Right kidney (tissue), 9 donors: ENCODE measurements at places on chromosomes 7 and 10.

GRCh38 chr7:157679607-157680006 lies 342.8 kb downstream of the DNAJB6 start:
- no peak for DNase-seq

DNA sequence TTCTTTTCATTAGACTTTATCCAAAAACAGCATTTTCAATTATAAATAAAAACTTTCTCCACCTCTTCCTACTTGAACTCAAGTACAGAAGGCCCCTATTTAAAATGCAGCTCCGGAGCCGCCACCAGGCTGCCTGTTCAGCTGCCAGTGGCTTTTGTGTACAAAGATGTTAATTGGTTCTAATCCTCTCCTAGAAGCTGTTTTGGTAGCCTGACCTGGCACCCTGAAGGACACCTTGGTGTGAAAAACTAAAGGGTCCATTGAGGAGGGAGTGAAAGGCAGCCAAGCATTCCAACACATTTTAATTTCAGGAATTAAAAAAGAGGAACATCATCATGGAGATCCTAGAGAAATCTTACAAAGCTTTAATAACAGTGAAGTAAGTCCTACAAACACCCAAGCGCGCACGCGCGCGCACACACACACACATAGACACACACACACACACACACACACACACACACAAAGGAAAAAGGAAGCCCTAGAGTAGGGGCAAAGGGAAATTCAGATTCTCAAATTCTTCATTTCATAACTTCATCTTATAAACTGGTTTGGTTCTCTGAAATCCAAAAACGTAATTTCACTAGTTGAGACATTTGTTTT lies 41.4 kb downstream of the VAX1 start:
- no peak for DNase-seq

- no peak for DNase-seq
These were observed 480.0 kb downstream of the LRMDA start for GRCh38 chr10:75911426-75911825.

DNA sequence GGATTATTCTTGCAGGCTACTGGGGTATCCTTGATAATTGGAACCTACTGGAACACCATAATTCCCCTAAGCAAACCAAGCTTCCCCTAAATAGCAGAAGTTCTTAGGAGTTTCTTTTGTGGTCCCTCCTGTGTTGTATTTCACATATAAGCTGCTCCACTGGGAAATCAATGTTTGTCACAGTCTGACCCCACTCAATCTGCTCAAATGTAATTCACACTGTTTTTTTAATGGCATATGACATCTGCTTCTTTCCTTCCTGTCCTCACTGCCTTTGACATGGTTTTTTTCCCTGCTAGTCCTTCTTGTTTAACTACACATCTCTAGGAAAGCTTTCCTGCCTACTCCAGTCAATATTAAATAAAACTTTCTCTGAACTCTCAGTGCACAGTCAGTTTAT lies 1.8 kb upstream of the PTPRZ1 start:
- no peak for DNase-seq

DNA sequence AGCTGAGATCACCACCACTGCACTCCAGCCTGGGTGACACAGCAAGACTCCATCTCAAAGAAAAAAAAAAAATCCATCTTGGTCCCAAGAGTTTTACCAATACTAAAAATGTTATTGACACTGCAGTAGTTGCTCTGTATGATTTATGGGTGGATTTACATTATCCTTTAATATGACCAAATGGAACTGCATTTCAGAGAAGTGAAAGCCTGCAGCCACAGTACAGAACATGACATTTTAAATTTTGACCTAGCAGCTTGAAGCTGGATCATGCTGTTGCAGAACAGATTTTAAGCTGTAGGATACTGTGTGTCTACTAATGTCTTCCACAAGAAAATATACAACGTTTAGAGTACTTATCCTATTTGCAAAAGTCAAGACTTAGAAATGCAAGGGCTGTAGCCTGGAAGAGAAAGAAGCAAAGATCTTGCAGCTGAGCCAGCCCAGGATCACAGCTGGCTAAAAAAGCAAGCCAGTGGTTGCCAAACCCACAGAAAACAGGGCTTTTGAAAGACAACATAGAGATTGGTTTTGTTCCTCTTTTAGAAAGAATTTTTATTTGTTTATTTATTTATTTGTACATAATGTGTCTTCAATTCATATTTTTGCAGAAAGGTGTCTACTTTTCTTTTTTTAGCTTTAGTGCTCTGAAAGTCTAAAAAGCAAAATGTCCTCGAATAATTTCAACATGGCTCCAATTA lies 55.2 kb upstream of the WNT16 start:
- DNase-seq, result no peak

GRCh38 chr10:3886191-3886590 lies 101.2 kb upstream of the KLF6 start:
- DNase-seq, result no peak

DNA sequence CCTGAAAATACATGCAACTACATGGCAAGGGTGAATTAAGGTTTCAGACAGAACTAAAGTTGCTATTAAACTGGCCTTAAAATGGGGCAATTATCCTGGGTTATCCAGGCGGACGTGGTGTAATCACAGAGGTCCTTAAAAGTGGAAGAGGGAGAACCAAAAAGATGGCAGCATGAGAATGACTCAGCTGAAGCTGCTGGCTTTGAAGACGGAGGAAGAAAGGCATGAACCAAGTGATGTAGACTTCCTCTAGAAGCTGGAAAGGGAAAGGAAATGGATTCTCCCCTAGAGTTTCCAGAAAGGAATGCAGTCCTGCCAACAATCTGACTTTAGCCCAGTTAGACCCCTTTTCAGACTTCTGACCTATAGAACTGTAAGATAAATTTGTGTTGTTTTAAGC lies 27.0 kb upstream of the UBN2 start:
- no peak for DNase-seq
